NCI-H1694 treated with DMSO at 0.1 percent for 48 hours (cell line): ENCODE measurements at places on chromosomes 12 and 14.

DNA sequence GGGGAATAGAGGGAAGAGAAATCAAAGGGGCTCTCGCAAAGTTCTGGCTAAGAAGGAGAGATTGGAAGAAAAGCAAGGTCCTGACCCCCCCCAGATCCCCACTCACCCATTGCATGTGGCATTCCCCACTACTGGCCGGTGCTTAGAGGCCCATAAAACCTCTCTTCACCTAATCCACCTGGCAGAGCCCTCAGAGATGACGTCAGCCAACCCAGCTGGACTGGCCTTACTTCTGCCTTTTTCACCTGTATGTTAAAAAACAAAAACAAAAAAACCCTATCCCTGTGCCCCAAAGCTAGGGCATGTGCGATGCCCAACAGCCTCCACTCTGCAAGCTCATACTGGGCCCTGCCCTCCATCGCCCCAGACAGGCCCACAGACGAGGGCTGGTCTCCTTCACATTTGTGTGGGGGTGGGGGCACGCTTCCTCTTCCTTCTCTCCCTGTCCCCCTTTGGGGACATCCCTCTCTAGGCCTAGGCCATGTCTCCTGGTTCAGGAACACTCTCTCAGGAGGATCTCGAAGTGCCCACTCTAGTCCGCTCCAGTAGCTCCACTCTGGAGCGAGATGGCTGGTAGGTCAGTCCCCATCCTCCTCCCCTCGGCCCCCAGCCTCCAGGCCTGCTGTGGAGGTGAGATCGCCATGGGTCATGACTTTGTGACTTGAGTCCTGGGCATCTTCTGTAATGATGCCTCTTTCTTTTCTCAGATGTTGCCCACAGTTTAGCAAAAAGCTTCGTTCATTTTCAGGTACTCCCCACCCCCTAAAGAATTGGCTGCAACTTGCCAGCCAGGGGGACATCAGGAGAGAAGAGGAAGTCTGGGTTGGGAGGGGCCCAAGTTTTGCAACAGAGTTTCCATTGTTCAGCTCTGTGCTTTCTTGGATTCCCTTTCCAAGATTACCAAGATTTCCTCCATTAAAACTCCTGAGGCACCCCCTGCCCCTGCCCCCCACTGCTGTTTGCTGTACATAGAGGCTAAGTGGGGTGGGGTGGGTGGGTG, 37.0 kb downstream of the FIGNL2 start:
- DNase-seq: no peak

- no peak for DNase-seq
These were observed 152.2 kb upstream of the PARP11 start for GRCh38 chr12:4025181-4026019.

DNA sequence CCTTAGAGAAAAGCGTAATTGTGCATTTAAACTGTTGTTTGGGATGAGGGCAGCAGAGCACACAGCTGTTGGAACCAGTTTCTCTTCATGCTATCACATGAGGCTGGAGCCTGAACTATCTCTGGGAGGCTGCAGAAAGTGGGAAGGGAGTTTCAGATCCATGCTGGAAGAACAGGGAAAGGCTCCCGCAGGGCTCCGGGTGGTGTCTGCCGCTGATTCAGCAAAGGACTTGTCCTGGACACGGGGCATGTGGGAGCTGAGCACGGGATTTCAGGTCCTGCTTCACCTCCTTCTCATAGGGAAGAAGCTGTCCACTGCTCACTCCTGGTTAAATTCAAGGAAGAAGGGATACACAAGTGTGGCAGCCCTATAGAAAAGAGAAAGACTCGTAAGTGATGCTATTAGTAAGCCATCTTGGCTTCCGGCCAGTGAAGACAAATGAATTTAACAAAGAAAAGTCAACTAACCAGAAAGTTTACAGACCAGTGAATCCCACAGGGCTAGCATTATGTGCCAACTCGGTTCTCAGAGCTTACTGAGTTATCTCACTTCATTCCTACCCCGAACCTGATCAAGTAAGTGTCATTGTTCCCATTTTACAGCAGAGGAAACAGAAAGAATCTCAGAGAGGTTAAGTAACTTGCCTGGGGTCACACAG, 6.7 kb upstream of the FZD10 start:
- DNase-seq: no peak

DNA sequence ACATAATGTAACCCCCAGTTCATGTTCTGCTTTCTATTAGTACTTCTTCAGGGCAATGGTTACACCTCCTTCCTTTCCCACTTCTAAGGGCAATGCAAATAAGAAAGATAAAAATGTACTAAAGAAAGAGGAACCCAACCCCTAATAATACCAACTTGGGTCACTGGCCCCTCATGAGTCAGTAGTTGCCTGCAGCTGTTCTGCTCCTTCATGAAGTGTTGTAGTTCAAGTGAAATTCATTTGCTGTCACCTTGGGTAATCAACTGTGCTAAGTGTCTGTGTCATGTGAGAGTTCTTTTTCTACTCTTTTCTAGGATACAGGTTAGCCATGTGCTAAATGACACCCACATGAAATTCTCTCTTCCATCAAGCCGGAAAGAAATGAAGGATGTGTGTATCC, 91.8 kb downstream of the PLXNC1 start:
- DNase-seq: no peak

GRCh38 chr14:105447651-105448640, 26.7 kb upstream of the CRIP2 start:
- no peak for DNase-seq

DNA sequence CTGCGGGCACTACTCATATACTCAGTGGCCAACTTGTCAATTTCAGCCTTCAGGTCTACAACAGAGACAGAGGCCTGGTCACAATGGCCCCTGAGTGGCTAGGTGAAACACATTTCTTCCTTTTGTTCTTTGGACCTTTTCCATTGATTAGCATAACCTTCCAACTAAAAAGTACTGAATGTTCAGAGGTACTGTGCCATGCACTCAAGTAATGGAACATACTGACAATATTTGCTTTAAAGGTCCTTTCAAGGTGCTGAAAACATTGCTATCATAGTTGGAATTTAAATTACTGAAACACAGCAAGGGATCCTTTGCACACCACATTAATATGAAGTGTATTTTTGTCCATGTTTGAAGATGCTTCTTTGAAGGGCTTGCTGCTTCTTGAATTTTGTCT, 6.1 kb upstream of the ACRBP start:
- DNase-seq: no peak

GRCh38 chr12:93895089-93895445, 217.9 kb downstream of the CRADD start:
- DNase-seq: no peak

DNA sequence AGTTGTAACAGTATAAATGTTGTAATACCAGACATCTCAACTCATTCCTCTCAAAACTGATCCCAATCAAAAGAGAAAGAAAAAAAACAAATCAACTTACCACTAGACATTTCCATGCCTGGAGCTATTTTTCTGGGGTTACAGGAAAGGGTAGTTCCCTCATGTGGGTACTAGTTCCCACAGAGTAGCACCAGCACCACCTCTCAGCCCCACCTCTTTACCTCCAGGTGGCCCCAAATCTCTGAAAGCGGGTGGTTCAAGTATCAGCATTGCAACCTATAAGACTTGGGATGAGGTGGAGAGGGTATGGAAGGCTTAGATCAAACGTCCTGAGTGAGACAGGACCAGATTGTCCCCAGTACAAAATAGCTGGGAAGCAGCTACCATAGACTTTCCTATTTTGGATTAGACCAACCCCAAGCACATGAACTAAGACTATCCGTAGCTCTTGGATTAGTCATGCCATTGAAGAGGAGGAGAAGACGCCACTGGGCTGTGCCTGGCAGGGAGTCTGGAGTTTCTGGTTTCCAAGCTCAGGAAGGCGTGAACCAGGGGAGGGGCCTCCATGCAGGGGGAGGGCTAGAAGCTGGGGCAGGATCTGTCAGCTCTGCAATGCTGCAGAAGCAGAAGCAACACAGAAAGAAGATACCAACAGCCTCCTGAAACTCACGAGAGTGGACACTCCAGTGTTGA, at the start of gene SLC39A2:
SLC39A2 (plus strand) TSS at position 620 of the 693 bp plus-strand sequence. CDS start 154 bp downstream, outside the sequence.
- DNase-seq: no peak

GRCh38 chr14:71536927-71537772, 395.1 kb upstream of the RGS6 start:
- DNase-seq: no peak

GRCh38 chr14:63747846-63748245, 20.0 kb upstream of the SGPP1 start:
- no peak for DNase-seq

DNA sequence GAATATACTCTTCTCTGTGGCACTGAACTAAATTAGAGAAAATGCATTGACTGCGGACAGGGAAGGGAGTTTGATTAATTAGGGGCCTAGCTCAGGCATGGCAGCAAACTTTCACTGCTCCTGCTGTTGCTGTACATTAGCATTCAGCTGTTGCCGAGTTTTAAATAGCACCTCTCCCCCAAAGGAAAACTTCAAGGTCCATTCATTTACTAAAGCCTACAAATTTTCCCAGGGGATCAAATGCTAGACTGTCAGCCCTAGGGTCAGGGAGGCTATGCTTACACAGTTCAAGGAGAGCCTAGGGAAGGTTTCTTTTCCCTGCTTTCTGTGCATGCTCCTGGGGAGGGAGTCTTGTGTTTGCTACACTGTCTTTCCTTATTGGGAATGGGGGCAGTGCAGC, 60.0 kb upstream of the GZMB start:
- DNase-seq: no peak

DNA sequence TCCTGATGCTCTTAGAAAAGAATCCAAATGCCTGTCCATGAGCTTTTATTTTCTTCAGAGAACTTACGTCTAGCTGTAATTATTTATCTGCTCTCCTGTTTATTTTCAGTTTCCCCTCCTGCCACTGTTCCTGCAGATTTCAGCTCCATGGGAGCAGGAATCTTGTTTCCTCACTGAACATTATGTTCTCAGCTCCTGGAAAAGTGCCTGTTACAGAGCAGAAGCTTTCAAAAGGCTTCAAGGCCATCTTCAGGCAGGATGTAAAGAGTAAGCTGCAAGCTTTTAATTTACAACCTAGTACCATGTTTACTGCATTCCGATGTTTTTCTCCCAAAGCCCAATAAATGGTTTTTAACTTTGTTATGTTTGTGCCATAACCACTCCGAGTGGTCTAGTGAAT, 98.4 kb upstream of the BTG1 start:
- DNase-seq: no peak

- DNase-seq: no peak
These were observed 100.1 kb downstream of the DYRK2 start for GRCh38 chr12:67748743-67749040.

DNA sequence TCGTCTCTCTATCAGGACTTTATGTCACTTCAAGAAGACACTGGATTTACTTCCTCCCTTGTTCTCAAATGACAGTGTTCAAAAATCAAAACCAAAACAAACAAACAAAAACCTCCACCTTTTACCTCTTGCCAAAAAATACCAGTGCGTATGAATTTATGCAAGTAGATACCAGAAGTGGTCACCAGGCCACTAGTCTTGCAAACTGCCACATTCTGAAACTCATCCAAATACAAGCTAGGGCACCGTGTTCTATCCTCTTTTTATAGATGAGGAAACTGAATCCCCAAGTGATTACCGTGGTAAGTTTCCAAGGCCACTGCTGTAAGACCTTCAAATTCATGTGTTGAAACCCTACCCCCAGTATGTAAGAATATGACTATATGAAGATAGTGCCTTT, 343.9 kb upstream of the KITLG start:
- DNase-seq: no peak

GRCh38 chr14:75053396-75054291, 2.4 kb upstream of the MLH3 start:
- no peak for DNase-seq

DNA sequence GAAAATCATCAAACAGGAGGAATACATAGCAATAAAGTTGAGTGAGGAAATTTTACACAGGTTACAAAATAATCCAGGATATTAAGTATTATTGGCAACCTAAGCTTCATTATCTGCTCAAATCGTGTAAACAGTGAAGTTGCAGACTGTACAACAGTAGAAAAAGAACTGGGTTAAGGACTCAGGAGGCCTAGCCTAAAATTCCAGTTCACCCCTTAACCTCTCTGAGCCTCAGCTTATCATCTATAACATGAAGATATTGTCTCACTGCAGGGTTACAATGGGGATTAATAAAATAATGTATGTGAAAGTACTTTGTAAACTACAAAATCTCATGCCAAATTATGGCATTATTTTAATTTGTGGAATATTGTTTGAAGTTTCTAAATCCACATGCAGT, 26.0 kb downstream of the DDHD1 start:
- no peak for DNase-seq

GRCh38 chr14:69093631-69094421, 59.1 kb downstream of the DCAF5 start:
- DNase-seq: no peak

DNA sequence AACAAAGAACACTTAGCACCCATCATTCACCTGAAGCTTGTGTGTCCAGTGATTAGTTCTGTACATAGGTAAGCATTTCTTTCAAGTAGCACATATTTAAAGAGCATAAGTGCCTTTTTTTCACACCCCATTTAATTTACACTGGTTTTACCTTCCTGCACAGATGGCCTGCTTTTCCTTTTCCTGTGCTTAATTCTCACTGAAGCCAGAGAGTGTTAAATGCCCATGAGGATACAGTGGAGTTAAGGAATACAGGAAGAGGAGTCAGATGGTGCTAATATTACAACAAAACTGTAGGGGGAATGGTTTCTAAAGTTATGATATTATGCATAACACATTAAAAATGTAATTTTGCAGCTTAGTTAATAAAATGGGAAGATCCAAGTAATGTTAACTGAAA, 31.0 kb upstream of the SLC38A1 start:
- peak; percentile 17 for DNase-seq

- DNase-seq: no peak
These were observed 117.8 kb downstream of the PLXNC1 start for GRCh38 chr12:94265966-94266745.
